ENCODE measurements at places on chromosomes 3 and 15.
A peak's percentile ranks its signal among the peaks of the same experiment; 100 is the strongest.

DNA sequence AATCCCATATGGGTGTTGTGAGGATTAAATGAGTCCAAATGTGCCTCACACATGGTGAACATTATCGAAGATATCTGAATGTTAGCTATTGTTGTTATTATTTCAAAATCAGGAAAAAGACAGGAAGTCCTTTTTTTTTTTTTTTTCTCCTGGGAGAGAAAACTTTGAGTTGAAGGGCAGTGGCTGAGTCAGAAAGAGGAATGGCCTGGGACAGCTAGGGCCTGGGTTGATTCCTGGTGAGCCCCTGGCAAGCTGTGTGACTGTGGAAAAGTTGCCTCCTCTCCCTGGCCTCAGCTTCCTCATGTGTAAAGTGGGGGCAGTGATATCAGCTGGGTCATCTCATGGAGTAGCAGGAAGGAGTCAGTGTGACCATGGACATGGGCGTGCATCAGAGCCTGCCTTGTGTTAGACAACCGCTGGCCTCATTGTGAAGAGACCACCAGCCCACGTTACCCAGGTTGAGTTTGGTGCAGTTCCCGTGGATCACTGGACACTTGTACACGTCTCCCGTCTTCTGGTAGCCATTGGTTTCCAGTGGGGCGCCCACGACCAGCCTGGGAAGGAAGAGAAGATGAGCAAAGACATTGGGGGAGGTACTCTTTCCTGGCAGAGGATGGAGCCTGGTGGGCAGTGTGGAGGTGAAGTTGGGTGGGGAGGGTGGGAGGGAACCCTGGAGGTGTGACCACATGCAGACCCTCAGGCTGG is 63.1 kb downstream of the ITGA11 start:
- DNase-seq: no peak

DNA sequence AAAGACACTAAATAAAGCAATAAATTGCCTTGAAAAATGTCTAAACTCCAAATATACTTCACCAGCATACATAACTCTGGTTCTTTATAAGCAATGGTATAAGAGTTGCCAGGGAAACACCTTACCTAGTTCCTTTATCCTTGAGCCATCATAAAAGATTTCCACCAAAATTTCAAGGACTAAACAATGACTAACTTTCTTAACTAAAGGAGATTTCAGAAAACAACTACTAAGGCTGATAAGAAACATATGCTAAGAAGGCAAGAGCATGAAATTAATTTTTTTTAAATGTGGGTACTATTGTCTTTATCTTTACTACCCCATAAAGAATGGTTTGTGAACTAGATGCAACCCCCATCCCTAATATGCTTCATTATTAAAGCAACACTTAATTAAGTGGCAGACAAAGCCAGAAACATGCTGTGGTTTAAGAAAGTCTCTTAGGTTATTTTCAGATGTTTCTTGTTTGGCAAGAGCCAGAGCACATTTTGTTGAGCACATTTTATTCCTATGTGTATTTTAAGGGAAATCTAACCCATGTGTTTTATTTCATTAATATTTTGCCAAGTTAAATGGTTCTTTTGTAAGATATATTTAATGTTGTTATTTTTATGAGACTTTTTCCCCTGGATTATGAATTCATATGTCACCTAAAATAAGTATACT is 17.4 kb upstream of the VEPH1 start:
- no peak for DNase-seq

DNA sequence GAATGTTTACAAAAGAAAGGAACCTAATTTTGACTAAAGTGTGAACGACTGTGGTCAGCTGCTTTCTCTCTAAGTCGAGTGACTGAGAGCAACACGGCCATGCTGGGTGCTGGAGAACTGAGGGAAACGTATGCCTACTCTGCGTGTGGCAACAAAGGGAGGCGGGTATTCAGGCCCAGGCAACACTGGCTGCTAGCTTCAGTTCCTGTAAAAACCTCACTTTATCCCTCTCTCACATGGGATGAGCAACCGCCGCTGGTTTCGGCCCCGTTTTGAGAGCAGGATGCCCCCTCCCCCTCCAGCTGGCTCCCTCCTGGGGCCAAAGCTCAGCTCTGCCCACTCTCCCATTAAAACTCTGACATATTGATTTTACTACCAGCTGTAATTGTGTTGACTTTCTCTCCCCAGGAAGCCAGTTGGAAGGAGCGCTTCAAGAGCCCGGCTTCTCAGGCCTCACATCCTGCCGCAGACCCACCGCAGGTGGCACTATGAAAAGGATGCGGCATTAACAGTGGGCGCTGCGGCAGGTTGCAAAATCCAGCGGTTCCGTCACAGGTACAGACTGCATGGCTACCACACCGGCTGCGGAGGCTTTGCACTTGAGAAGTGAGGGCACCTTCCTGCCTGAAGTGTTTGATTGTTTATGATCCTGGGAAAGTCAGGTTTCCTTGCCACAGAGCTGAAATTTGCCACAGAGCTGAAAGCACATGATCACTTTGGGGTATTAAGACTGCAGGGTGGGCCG is 12.7 kb downstream of the PLXND1 start:
- DNase-seq: no peak

DNA sequence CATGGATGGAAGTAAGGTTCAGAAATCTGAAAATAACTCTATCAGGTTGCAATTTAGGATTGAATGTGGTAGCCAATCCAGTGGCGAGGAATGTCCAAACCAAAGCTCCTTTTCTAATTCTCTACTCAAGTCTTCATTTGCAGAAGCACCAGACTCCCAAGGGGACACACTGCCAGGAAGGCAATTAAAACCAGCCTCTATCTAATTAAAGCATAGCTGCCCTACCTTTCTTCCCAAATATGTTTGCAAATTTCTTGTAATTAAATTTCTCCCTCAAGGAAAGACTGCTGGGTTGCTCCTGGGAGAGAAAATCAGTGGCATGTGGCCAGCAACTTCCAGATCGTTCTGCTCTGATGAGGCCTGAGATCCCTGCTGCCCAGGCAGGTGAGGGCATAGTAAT is 153.4 kb upstream of the MCTP2 start:
- DNase-seq: no peak

GRCh38 chr3:24017305-24017704 is 72.2 kb downstream of the NR1D2 start:
- DNase-seq: no peak

GRCh38 chr15:55660153-55660552 is 72.0 kb upstream of the PYGO1 start:
- DNase-seq: no peak

DNA sequence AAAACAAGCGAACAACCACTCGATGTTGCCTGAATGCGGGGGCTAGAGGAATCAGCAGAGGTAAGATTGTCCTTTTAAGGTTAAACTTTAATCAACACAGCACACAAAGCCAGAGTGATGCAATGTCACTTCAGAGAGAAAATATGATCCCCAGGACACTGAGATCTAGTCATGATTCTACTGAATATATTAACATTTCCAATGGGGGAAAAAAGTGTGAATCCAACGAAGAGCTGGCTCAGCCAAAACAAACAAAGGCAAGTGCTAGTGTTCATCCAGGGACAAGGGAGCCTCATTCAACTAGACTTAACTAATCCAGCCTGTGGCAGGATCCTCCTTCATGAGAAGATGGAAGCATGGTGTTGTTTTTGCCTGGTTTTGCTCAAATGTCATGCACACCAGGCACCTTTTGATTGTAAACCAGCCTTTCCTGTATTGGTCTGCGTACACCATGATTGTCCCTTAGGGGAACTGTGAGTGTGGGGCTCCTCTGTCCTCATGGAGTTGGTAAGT is 35.8 kb downstream of the SCG5 start:
- DNase-seq: no peak

DNA sequence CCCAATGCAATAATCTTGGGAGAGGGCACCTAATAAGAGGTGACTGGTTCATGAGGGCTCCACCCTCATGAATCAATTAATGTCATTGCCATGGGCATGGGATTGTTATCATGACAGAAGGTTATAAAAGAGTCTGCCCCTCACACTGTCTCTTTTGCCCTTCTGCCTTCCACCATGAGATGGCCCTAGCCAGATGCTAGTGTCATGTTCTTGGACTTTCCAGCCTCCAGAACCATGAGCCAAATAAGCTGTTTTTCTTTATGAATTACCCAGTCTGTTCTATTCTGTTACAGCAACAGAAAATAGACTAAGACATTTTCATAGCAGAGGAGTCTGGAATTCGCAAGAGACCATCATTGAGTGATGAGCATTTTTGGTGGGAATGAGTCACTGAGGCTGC is 16.0 kb upstream of the RAD18 start:
- no peak for DNase-seq

- no peak for DNase-seq
These were observed 25.4 kb downstream of the TMEM44 start for GRCh38 chr3:194607592-194608389.

DNA sequence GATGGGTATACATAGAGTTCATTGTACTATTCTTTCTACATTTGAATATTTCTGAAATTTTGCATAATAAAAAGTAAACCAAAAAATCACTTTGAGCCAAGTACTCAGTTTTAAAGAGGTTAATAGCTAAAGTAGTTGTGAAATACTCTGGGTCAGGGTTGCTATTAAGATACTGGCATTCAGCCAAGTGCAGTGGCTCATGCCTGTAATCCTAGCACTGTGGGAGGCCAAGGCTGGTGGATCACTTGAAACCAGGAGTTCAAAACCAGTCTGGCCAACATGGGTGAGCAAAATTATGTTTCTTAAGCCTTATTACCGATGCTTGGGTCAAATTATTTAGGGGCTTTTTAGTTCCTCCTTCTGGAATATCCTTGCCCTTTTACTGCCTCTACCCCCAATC is 122.0 kb upstream of the MELTF start:
- DNase-seq: peak; percentile 82

GRCh38 chr3:138881233-138881632 is 46.5 kb upstream of the PIK3CB start:
- DNase-seq: no peak

GRCh38 chr15:35630532-35630931 is 84.6 kb upstream of the DPH6 start:
- peak; percentile 88 for DNase-seq

- no peak for DNase-seq
These were observed 25.5 kb downstream of the SEC62 start for GRCh38 chr3:169992156-169992555.
